ENCODE measurements at places on chromosomes 5 and 9.

- DNase-seq = no peak
These were observed 48.2 kb downstream of the GPR107 start for GRCh38 chr9:130101915-130102314.

DNA sequence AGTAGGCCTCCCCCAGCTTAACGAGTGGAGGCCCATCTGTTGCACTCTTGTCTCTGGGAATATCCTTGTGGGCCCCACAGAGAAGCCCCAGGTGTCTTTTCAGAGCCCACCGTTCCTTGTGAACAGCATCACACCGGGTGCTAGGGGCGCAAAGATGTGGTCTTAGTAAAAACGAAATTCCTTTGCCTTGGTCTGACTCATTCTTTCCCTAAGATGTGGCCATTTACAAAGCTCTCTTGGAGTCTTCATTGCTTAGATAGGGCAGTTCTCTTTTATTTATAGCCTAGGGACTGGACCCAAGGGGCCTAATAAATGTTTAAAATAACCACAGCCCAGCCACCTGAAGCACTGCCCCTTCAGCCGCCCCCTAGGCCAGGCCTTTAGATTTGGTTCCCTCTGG lies 52.8 kb upstream of the RPL26L1 start:
- peak; percentile 22 for DNase-seq

GRCh38 chr9:125540497-125540896 lies 166.5 kb downstream of the MAPKAP1 start:
- DNase-seq = no peak

DNA sequence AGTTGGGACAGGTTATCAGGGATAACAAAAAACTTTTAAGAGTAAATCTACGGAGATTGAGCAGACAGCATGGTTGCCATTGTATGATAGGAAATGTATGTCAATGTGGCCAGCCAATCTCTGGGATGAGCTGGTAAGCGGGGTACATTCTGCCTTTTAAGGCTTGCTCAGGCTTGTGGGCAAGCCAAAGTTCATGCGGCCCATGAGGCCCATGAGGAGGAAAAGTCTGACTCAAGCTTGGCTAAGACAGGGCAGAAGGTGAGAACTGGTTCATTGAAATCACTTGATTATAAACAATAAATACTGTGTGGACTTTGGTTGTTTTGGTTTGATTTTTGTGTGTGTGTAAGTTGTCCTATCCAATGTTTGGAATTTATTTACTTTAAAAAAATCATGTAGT lies 997.1 kb downstream of the DNAH5 start:
- no peak for DNase-seq

- no peak for DNase-seq
These were observed 6.5 kb downstream of the GLT6D1 start for GRCh38 chr9:135632841-135633240.

GRCh38 chr5:77843570-77844372 lies 67.6 kb upstream of the TBCA start:
- DNase-seq = no peak

- DNase-seq = no peak
These were observed 1.6 kb downstream of the NREP start for GRCh38 chr5:111755345-111755941.

GRCh38 chr5:76809141-76809540 lies 9.7 kb upstream of the F2RL1 start:
- no peak for DNase-seq

DNA sequence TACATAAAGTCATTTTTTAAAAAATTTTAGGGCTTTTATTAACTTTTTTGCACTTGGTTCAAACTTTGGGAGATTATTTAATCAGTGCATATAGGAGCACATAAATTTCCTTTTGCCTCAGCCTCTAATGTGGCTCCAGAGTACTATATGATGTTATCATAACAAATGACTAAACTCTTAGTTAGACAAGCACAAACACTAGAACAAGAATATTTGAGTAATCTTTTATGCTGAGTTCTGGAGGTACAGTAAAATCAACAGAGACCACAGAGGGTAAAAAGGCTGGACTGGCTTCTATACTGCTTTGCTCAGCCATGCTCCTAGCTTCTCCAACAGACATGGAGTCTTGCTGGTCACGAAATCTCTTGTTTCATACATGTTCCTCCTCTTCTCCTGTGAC lies 52.5 kb upstream of the SGCD start:
- no peak for DNase-seq

DNA sequence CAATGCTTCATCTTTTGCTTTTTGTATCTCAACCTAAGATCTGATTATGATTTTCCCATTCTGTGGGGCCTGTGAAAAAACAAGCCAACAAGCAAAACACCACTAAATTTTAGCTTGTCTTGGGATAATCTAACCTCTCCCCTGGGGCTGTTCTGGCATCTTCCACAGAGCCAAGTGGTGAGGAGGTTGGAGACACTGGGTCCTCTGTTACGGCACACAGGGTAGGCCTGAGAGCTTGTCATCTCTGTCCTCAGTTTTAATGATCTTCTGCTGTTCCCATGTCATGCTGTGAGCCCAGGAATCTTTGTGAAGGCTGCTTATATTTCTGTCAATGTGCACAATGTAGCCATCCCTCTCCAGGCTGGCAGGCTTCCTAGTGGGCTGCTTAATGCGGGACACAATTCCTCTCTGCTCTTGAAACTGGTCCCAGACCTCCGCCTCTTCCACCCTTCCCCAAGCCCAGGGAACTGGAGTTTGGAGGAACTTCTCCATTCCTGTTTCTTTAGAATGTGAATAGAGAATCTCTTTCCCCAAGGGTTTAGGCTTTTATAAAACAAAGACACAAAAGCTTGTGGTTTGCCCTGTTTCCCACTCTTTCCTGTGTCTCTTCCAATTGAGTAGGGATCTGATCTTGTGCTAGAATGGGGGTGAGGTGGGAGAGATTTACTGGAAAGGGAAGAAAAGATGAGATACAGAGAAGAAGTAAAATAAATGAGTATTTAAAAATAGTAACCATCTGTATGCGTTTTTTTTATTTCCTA lies 30.9 kb upstream of the SEMA6A start:
- no peak for DNase-seq

- DNase-seq = no peak
These were observed 324.4 kb upstream of the ARRDC3 start for GRCh38 chr5:91707521-91707841.
